Hindlimb muscle (tissue), 1 donor: ENCODE measurements at places on chromosomes 1 and 21.

DNA sequence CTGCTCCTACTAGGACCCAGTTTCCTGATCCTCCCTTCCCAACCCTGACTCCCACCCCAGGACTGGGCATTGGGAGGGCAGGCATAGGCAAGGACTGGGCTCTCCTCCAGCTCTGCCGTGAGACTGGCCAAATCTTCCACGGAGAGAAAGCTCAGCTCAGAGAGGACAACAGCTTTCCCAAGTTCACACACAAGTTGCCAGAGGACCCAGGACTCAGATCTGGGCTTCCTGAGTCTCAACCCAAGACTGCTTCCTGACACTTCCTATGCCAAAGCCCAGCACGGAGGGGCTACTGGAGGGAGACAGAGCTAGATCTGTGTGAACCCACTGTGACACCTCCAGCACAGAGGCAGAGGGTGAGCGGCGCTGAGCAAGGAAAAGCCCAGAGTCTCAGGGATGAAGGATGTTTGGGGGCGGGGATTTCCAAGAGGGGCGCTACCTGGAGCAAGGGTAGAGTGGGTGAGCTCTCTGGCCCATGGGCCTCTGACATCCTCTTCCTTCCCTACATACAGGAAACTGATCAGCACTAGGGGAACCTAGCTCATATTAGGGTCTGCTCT, 7.1 kb downstream of the PDZK1IP1 start:
- DNase-seq, result no peak

- no peak for DNase-seq
These were observed 25.2 kb upstream of the TRIM45 start for GRCh38 chr1:117146575-117147340.

DNA sequence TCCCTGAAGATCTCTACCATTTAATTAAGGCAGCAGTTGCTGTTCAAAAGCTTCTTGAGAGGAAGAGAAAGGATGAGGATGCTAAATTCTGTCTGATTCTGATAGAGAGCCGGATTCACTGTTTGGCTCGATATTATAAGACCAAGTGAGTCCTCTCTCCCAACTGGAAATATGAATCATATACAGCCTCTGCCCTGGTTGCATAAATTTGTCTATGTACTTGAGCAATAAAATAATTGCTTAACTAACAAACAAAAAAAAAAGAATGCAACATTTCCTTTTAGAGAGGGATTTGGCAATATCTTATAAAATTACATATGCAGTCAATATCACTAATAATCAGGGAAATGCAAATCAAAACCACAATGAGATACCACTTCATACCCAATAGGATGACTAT, 26.8 kb downstream of the ALDH9A1 start:
- DNase-seq, result no peak

- DNase-seq, result no peak
These were observed 3.0 kb upstream of the TSPAN1 start for GRCh38 chr1:46171871-46172270.

GRCh38 chr1:186152227-186152619, 222.8 kb downstream of the TPR start:
- DNase-seq, result no peak

GRCh38 chr1:112061901-112062320, 72.4 kb upstream of the KCND3 start:
- DNase-seq, result no peak

DNA sequence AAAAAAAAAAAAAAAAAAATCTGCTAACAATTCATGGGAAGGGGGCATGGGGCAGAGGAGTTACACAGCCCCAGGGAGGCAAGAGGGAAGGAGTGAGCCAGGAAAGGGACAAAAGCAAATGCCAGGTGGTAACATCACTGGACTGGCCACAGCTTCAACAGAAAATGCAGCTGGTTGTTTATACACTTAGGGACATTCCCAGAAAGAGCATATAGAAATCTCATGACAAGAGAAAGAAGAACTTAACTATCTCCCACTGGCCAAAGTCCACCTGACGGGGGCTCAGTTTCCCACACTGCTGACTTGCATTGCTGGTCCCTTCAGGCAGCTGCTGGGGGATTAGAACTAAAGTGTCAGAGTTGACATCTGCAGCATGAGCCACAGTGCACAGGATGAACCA, 14.8 kb downstream of the IL12RB2 start:
- DNase-seq, result no peak
